ENCODE measurements at places on chromosomes 12 and 14.

GRCh38 chr12:52946797-52947547, 1.9 kb upstream of the KRT18 start:
- no peak for DNase-seq

- DNase-seq, result no peak
Observed at GRCh38 chr12:68038650-68039049, 49.4 kb downstream of the IFNG-AS1 start.

DNA sequence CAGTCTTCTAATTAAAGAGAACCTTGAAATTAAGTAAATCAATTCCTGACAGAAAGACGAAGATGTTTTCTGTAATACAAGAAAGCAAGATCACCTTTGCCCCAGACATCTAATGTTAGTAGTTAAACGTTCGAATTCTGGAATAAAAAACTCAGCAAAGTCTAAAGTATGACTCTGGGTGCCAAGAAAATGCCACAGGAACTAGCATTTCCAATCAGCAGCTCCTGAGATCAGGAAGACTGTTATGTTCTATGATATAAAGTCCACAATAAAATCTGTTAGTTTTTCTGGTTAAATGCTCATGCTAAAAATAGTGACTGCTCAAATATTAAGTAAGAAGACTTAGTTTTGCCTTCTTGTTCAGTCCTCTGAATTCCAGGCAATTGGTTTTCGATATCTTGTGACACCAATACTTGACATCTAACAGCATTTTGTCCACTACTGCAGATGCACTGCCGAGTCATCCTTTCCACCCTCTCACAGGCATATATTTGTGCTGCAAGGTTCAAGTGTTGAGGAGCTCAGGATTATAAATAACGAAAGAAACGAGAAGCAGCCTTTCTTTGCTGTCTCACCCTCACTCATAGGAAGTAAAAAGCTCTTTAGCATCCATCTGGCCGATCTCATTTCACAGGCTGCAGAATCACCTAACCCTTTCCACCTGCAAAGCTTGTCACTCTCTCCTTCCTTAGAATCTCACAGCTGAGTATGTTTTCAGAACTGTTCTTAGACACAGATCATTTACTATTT, 32.0 kb downstream of the SSH1 start:
- no peak for DNase-seq

DNA sequence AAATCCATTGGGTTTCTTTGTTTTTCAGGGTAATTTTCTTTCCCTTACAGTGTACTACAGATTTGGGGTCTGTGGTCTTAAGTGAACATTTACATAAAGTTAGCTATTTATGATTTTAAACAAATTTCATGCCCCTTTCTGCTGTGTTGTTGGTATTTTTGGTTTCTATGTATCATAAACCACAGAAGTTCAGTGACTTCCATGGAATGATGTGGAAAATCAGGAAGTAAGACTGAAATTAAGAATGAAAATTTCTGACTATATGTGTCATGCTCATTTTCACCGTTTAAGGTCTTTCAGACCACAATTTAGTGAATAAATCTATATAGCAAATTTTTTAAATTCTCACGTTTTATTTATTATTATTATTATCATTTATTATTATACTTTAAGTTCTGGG, 31.7 kb downstream of the ETV6 start:
- no peak for DNase-seq

GRCh38 chr14:72925815-72926291, 411 bp upstream of the DCAF4 start:
- no peak for DNase-seq

- DNase-seq, result no peak
Observed at GRCh38 chr12:133204264-133204603, 22.9 kb downstream of the ZNF268 start.

DNA sequence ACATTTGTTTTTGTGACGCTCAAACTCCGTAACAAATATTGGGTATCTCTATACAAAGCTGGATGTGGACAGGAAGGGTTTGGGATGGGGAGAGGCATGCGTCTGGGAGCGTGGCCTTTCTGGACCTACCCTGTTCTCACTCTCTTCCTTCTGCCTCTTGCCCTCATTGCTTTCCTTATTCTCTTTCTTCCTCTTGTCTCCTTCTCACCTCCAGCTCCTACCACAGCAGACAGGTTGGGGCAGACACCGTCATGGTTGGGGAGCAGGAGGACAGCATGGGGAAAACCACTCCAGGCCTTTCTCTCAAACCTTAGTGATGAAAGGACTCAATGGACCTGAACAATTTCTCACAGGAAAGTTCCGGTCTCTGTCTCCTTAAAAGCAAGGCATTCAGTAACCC, 465.3 kb downstream of the RAD51B start:
- DNase-seq, result no peak

DNA sequence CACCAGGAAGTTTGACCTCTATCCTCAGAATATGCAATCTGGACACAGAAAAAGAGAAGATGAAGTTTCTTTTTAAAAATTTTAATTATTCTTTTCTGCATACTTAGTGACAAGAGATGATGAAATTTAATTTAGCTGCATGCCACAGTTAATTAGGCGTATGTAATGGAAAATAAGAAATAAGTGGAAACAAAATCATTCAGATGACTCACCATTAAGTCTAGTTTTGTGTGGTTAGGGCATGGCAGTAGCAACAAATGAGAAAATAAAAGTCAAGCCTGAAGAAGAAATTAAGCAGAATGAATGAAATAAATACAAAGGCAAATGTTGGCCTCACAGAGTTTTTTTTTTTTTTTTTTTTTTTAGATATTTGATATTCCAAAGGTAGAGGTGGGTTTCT, 30.9 kb upstream of the KLRD1 start:
- DNase-seq, result no peak

DNA sequence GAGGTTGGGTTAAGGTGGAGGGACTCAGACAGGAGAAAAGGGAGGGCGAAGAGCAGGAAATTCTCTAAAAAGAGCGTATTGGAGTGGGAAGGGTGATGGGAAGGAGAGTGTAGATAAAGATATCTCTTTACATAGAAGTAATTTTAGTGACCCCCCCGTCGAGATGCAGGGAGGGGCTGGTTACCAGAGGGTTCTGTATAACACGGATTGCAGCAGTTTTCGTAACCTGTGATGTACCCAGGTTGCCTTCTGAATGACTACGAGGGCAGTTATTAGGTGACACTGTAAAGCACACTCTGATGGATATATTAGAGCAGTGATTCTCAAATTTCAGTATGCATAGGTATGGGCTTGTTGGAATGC, 443 bp downstream of the DNAL1 start:
- DNase-seq, result no peak

GRCh38 chr12:77300811-77301210, 235.4 kb upstream of the E2F7 start:
- no peak for DNase-seq

- DNase-seq, result no peak
Observed at GRCh38 chr14:85123755-85124154, 406.2 kb upstream of the FLRT2 start.

GRCh38 chr12:105970885-105971284, 167.9 kb downstream of the NUAK1 start:
- DNase-seq, result no peak

DNA sequence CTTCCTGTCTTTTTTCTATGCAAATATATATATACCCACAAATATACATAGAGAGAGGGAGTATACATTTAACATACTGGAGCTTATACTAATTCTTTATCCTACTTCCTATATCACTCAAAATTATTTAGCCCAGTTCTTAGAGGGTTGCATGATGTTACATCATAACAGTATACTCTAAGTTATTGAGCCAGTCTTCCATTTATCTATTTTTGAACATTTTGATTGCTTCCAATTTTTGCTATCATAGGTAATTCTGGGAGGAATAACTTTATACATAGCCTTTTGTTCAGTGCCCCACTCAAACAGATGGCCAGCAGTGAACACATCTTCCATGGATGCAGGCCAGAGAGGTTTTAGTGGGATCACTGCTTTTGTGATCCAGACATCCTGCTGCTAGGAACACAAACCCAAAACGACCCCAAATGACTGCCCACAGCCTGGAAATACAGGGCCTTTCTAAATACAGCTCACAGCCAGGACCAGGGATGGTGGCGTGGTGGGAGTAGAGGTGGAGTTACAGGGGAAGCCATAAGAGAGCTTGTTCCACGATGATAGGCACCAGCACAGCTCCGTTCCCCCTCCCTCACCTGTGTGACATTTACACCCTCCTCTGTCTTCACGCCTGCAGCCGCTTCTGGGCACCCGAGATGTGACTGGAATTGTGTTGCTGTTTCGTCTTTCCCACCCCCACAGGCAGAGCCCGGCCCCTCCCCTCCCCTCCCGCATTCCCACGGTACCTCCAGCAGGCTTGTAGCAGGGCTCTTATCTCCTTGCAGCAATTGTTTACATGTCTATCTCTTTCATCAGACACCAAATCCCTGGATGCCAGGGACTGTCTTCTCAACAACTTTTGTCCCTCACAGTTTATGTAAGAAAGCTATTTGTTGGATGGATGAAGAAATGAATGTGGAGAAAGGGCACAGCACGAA, 30.7 kb upstream of the HDAC7 start:
- DNase-seq, result no peak

- DNase-seq, result no peak
Observed at GRCh38 chr14:64109819-64110554, 184.2 kb downstream of the ESR2 start.

GRCh38 chr14:71209888-71210287, 302.6 kb downstream of the PCNX1 start:
- DNase-seq, result no peak

- DNase-seq, result no peak
Observed at GRCh38 chr14:43795600-43796228, 711.4 kb downstream of the FSCB start.

- no peak for DNase-seq
Observed at GRCh38 chr14:50399251-50400032, 2.8 kb upstream of the CDKL1 start.

DNA sequence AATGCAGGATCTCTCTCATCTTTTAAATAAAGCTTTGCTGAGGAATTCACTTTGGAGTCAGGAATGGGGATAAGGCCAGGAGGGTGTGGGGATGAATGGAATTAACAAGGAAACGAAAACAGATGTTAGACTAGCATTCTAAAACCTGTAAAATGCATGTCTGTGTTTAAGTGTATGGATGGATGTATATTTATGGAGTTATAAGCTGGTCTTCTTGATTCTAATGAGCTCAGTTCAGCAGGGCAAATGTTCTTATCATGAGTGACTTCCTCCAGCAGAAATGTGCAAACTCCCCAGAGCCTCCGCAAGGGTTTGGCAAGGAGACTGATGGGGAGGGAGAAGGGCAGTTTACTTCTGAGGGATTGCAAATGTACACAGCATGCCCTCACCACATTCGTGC, 149.1 kb downstream of the NTF3 start:
- DNase-seq, result no peak

DNA sequence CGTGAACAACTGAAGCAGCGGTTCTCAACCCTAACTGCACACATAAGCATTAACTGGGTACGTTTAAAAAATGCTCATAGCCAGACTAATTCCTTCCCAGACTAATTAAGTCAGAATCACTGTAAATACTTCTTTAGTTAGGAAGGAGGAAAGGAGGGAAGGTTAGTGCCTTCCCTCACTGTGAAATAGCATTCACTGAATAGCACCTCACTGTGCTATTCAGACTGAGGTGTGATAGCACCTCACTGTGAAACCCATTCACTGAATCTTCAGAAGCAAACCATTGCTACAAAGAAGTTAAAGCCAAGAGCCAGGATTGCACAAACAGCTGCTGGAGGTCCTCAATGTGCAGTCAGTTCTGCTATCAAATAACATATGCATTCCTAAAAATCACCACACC, 58.8 kb downstream of the RTN1 start:
- no peak for DNase-seq

GRCh38 chr14:80485764-80486163, 274.5 kb upstream of the DIO2 start:
- DNase-seq, result no peak

- no peak for DNase-seq
Observed at GRCh38 chr12:67871231-67871630, 118.0 kb upstream of the IFNG-AS1 start.

DNA sequence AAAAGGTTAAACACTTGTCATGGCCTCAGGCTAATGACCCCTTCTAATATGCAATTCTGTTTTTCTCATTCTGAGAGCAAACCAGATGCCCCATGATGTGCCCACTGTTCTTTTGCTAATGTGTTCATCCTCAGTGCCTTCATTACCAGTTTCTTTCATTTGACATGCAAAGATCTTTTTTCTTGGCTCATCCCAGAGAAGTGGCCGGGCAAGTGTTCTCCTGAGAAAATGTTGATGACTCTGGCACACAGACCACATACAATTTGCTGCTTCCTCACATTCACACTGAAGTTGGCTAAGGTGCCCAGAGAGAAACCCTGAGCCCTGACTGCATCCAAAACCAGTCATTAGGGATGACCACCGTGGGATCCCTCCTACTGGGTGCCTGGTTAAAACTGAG, 833.3 kb downstream of the DIO2 start:
- DNase-seq, result no peak

DNA sequence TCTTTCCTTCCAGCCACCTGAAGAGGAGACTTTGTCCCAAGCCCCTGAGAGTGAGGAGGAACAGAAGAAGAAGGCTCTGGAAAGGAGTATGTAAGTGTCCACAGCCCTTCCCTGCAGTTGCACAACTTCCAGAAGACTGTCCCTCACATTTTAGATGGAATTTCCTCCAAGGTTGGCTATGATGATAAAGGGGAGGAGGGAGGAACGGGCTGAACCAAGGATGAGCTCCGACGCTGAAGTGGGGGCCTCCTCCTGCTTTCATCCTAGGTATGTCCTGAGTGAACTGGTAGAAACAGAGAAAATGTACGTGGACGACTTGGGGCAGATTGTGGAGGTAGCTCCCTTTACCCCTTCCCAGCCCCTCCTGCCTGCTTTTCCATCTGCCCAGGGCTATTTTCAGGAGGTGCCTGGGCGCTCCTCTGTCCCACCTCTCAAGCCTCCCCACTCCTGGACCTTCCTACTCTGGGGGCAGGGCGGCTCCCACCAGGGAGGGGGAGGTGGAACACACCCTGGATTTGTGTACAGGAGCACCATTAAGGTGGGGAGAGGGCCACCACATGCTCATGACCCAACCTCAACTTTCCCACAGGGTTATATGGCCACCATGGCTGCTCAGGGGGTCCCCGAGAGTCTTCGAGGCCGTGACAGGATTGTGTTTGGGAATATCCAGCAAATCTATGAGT, 2.3 kb downstream of the ARHGEF25 start:
- no peak for DNase-seq

DNA sequence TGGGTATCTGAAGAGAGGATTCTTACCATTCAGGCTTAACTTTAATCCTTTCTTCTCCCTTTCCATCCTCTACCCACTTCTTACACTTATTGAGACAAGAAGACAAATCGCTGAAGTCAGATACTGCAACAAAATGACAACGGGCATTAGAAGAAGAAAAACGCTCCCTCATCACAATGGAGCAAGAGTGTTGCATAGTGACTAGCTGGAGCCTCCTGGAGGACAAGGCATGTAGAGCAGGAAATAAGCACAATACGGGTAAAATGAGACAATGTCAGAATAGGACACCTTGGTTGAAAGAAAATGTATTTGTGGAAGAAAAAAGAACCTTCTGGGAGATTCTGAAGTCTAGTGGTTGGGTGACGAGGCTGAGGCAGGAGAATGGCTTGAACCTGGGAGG, 501.0 kb downstream of the RERGL start:
- peak; percentile 27 for DNase-seq

Data from WERI-Rb-1 (cell line).